ENCODE measurements at places on chromosomes 2 and 18.

DNA sequence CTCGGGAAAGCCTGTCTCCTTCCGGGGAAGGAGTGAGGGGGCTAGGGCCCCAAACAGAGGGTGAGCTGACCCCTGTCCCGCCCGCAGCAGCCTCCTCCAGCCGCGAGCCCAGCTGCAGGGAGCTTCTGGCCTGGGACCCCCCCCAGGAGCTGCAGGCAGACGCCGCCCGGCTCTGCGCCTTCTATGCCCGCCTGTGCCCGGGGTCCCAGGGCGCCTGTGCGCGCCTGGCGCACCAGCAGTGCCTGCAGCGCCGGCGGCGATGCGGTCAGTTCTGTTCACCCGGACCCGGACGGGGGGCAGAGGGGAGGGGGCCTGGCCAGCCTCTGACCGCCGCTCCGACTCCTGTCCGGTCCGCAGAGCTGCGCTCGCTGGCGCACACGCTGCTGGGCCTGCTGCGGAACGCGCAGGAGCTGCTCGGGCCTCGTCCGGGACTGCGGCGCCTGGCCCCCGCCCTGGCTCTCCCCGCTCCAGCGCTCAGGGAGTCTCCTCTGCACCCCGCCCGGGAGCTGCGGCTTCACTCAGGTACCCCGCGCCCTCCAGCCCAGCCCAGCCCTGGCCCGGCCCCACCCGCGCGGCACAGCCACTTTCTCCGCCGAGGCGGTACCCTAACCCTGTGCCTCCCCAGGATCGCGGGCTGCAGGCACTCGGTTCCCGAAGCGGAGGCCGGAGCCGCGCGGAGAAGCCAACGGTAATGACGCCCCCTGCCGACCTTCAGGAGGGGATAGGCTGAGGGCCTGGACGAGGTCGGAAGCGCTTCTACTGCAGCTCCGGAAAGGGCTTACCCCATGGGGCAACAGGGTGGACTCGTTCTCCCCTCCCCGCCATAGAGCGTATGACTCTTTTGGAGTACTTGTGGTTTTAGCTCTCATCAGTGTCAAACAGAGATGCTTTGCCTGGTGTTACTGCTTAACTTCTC, 2.0 kb upstream of the CHRND start:
- no peak for DNase-seq

- peak; percentile 38 for DNase-seq
These were observed 14.7 kb upstream of the SLC4A3 start for GRCh38 chr2:219612577-219613286.

GRCh38 chr2:46814160-46814961, 101.2 kb downstream of the MCFD2 start:
- DNase-seq, result no peak

DNA sequence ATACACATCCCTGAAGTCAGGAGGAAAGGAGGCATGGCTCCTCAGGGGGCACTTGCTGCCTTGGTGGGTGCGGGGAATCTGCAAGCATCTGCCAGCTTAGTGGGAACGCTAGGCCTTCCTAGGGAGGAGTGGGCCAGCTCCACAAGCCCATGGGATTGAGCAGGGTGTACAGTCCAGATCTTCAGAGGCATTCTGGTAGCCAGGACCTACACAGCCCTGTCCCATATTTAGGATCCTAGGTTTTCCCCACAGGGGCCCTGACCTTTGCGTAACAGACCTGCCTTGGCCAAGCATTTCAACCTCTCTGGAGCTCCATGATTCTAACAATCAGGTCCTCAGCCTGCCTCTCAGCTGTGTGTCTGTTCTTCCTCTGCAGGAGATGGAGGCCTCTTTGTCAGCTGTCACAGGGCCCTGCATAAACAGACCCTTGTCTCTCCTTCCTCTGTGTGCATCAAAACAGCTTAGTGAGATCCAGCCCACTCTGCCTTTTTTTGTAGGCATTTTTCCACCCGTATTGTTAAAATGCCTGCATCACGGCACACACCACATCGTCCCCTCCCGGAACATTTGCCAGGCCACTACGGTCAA, 140.2 kb upstream of the NDUFV2 start:
- DNase-seq, result no peak

DNA sequence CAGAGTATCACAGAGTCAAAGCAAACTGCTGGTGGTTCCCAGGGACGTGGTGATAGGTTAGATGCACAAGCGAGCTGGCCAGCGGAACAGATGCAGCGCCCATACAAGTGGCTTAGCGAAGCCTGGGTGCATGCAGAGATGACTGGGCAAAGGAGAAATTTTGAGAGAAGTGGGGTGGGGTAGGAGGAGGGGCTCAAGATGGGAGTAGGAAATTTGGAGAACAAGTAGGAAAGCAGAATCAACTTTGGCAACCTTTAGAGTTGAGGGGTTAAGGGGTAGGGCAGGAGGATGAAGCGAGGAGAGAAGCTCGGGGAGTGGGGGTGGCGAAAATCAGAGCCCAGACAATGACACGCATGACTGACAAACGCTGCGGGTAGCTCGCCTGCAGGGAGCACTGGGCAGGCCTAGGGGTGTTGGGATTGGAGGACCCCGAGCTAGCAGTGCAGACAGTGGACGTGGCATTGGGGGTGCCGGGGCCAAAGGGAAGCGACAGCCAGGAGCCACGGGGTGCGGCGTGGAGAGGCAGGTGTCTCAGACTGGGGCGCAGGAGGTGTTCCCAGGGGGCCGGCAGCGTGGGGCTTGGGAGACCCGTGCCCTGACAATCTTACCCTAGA, 431 bp downstream of the FAM98A start:
- no peak for DNase-seq

DNA sequence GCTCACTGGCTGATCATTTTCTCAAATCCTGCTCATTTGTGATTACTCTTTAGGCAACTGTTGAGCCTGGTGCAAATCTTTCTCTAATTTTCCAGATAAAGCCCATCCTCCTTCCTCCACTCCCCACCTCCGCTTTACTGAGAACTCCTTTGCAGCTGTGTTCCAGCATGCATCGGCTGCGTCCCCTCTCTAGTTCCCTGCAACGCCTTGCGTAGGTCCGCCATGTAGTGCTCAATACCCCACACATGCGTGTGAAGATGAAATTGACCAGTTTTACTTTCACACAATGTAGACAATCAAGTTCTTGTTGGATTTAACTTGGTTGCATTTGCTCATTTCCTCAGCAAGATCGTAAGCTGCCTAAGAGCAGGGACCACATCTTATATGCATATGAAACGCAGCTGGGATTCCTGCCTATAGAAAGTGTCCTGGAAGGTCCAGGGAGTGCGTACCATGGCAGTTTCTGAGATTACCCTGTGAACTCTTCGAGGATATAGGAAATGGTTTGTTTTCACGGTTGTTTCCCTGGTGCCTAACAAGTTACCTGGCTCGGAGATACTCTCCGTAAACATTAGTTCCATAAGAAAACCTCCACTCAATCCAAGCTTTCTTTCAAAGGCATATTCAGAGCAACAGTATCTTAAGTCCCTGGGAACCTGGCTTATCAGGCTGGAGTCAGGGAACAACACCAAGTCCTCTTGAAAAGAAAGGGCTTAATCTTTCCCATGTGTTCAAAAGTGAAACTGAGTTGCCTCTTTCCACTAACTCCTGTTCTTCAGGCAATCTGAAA, 766.4 kb upstream of the ID2 start:
- DNase-seq, result no peak

DNA sequence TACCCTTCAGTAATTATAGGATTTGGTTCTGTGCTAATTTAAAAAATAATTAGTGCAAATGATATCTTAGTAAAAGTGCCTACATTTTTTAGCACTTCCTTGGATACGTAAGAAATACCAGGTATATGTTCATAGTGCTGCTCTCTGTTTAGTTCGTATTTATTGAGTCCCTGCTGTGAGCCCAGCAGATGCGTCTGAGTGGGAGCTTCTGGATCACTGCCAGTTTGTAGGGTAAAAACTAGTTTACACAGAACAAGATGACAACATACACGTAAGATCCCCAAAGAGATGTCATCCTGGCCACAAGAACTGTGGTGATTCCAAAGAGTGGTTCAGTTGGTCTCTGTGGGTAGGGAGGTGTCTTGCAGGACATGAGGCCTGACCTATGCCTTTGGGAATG, 103.2 kb downstream of the CTIF start:
- no peak for DNase-seq

- no peak for DNase-seq
These were observed 998.0 kb upstream of the CDH2 start for GRCh38 chr18:29174891-29175290.

- no peak for DNase-seq
These were observed 37.7 kb downstream of the LHCGR start for GRCh38 chr2:48717846-48718245.

- DNase-seq, result no peak
These were observed 177.9 kb downstream of the ALK start for GRCh38 chr2:29743516-29743915.

DNA sequence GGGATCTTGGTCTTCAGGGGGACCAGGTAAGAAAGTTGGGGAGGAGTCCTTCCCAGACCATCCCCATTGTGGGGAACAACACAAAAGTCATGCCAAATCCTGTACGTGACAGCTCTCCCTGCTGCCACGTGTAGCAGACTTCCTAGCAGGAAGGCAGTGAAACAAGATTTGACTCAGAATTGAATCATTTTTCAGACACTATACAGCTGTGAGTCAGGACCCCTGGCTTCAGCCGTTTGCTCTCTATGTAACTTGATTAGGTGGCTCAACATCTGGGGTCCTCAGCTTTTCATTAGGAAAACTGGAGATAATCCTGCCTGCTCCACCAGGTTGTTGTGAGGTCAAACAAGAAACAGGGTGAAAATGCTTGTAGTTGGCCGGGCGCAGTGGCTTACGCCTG, 32.9 kb upstream of the PDCL3 start:
- no peak for DNase-seq

DNA sequence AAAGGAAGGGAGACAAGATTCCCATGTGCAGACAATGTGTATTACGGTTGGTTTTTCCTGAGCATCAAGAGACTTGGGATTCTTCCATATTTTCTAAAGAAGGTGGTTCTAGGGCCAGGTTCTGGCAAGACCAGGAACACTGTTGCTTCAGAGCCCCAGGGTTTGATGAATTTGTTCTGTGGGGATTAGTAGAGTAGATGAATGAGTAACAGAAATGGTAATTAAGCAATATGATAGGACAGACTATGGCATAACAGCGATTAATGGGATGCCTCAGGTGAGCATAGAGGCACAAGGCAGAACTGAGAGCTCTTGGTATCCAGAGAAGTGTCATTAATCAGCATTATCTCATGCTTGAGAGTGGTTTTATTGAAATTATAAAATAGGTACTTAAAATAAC, 82.8 kb upstream of the PNPT1 start:
- no peak for DNase-seq

DNA sequence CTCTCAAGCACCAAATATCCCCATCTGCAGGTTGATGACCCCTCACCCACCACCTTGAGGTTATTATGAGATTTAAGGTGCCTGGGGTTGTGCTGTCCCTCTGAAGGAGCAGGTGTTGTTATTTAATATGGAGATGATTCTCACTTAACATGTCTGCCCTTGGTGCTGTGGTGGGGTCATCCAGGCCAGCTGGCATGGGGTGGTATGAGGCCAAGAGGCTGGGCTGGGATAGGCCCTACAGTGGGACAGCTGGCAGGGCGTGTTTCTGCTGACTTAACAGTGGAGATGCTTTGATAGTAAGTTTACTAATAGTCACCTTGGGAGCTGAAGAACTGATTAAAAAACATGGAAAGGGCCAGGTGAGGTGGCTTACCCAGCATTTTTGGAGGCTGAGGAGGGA, 22.4 kb downstream of the SERPINB12 start:
- DNase-seq, result no peak

GRCh38 chr2:173210270-173211196, 134.9 kb downstream of the MAP3K20 start:
- DNase-seq, result peak; percentile 69

DNA sequence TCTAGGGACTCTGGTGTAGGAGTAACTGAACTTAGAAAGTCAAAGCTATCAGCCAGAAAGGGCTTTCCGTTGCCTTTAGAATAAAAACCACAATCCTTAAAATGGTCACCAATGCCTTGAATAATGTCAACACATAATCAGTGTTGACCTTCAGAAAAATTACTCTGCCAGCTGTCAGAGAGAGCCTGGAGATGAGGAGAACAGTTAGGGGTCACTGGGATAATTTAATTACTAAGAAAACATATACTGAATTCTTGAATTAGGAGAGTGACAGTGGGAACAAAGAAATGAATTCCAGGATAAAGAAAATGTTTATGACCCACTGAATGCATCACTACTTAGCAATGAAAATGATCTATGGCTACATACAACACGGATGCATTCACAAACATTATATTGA, 23.4 kb upstream of the UGP2 start:
- DNase-seq, result no peak

GRCh38 chr2:41958251-41958650, 89.6 kb upstream of the PKDCC start:
- no peak for DNase-seq

- DNase-seq, result no peak
These were observed 144.4 kb downstream of the DYSF start for GRCh38 chr2:71597756-71598155.

GRCh38 chr2:69231612-69232277, 155.3 kb downstream of the GFPT1 start:
- DNase-seq, result no peak

DNA sequence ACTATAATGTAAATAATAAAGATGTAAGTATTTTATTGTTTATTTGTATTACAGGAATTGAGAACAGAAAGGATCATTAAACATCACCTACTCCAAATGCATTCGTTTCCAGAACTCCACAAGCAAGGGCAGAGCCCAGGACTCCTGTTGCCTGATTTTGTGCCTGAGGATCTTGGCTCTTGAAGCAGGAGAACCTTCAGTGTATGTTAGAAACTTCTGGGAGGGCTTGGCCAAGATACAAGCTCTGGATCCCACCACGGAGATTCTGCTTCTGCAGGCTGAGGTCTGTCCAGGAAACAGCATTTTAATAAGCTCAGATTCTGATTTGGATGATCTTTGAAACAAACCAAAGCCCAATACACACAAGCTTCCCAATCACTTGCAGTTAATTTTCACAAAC, 142.4 kb upstream of the SOX11 start:
- no peak for DNase-seq

Measured in NCI-H2107 (cell line).